ENCODE measurements at places on chromosomes 2 and 18.

- no peak for DNase-seq
These were observed 23.0 kb downstream of the SMYD1 start for GRCh38 chr2:88090446-88091283.

DNA sequence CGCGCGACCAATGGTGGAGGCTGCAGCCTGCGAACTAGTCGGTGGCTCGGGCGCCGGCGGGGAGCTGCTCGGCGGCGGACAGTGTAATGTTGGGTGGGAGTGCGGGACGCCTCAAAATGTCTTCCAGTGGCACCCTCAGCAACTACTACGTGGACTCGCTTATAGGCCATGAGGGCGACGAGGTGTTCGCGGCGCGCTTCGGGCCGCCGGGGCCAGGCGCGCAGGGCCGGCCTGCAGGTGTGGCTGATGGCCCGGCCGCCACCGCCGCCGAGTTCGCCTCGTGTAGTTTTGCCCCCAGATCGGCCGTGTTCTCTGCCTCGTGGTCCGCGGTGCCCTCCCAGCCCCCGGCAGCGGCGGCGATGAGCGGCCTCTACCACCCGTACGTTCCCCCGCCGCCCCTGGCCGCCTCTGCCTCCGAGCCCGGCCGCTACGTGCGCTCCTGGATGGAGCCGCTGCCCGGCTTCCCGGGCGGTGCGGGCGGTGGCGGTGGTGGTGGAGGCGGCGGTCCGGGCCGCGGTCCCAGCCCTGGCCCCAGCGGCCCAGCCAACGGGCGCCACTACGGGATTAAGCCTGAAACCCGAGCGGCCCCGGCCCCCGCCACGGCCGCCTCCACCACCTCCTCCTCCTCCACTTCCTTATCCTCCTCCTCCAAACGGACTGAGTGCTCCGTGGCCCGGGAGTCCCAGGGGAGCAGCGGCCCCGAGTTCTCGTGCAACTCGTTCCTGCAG is at the start of gene HOXD9:
Gene HOXD9 (plus strand): TSS at position 37 of the 728 bp plus-strand sequence. CDS start 50 bp downstream, at position 87.
- DNase-seq, result no peak

- DNase-seq, result peak; percentile 29
These were observed 47.6 kb downstream of the KLHL29 start for GRCh38 chr2:23432531-23432930.

DNA sequence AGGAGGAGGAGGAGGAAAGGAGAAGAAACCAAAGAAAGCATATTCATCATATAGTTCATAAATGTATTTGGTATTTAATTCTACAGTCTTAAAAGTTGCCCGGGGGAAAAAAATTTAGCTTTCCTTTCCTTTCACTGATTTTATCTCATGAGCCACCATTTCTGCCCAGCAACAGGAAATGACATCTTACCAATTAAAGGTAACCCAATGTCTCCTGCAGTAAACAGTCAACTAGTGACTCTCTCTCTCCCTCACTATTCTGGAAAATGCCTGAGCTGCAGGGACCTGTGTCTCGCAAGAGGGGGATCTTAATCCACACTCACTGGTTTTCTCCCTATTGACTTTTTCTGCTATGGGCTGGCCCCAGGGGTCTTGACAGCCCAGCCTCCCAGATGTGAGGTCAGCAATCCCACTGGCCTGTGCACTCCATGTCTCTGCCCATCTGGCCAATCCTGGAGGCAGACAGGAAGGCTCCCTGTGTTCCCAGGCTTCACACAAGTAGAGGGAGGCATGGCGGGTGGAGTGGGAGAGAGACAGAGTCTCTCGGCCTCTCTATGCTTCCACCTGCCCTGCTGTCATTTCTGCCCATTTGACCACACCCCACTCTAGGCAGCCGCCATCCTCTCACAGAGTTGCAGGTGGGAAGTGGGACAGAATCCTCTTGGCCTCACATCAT is 85.4 kb upstream of the CABLES1 start:
- no peak for DNase-seq

DNA sequence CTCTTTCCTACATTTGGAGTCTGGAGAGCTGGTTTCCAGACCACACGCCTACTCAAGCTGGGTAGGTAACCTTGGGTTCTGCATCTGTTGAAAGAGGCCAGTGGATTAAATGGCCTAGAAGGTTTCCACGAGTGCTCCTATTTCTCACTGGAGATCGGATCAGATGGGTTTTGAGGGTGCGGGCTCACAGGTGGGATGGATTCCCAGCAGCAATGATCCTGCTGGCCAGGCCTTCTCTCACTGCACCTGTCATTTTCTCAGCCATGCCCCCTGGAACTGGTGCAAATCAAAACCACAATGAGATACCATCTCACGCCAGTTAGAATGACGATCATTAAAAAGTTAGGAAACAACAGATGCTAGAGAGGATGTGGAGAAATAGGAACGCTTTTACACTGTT is 747.5 kb upstream of the RAB6C start:
- DNase-seq, result no peak

GRCh38 chr2:3377279-3377611 is 373 bp downstream of the EIPR1 start:
- no peak for DNase-seq

DNA sequence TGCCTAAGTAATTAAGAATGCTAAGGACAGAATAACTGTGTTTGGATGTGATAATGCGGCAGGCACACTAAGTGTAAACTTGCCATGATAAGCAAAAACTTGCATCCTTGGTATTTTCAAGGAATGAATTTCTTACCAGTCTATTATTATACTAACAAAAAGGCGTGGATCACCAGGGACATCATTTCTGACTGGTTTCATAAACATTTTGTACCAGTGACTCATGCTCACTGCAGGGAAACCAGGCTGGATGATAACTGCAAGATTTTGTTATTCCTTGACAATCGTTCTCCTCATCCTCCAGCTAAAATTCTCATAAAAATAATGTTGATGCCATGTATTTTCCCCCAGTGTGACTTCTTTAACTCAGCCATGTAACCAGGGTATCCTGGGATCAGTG is 289.5 kb downstream of the CDCA7 start:
- no peak for DNase-seq

- no peak for DNase-seq
These were observed 43.1 kb downstream of the RMP24 start for GRCh38 chr18:36015629-36016028.

DNA sequence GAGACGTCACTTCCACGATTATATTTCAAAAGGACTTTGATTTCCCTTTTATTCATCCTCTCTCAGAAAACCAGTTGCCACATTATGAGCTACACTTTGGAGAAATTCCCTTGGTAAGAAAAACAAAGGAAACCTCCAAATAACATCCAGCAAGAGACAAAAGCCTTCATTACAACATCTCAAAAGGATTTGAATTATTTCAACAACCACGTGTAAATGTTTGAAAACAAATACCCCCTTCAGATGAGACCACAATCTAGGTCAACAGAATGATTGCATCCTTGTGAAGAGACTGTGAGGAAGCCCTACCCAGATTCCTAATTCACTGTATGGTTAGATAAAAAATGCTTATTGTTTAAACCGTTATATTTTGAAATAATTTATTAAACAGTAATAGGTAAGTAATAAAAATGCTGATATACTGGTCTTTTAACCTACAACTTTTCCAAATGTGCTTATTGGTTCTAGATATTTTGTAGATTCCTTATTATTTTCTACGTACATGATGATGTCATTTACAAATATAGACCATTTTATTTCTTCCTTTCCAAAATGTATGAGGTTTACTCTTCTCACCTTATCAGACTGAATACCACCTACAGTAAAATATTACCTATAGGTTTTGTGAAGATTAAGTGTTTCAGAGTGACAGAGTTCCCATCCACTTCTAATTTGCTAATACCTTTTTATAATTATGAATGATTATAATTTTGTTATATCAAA is 922.7 kb upstream of the CHAC2 start:
- DNase-seq, result no peak

DNA sequence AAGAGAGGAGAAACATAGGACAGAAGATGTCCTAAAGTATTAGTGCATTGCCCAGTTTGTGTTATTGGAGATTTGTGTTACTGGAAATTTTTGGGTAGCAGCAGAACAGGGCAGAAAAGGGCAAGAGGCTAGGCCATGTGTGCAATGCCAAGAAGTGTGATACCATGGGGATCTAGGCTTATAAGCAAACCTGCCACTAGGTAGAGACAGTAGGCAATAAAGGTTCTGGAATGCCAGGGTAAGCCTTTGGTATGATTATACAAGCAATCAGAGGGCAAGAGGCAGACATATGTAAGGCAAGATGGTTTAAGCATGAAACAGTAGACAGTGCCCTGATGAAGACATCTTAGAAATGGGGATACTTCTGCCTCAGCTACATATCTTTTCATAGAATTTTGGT is 12.3 kb upstream of the CERS6 start:
- DNase-seq, result no peak

DNA sequence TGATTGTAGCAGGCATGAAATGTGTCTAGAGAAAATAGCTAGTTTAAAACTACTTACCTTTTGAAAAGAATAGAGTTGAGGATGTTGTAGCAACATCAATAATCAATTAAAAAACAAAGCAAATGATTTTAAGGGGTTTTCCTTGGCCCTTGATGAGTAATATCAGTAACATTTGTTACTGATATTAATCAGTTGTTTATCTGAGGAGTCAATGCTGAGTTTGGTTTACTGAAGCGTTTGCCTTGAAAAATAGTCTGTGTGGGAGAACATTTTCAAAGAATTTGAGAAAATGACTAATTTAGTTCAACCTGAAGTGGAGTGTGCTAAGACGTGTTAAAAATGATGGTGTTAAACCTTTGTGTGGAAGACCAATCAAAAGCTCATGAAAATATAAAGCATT is 9.3 kb downstream of the PTH2R start:
- DNase-seq, result no peak

GRCh38 chr2:218327451-218328210 is 29.0 kb upstream of the CATIP start:
- DNase-seq, result no peak

DNA sequence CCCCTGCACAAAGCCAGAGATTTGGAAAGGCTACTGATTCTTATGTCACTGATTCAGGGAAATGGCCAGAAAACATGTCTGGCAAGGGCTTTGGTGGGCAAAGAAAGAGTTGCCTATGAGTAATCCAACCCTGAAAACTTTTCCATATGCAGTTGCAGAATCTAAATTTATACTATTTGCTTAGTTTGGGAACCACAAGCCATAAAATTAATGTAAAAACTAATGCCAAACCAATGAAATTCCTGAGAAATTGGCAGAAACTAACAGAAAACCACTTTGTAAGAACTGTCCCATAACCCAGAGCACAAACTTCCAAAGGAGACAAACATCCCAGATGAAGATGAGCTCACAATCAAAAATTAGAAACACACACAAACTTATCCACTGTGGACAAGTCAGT is 48.8 kb downstream of the TCF4 start:
- DNase-seq, result no peak

DNA sequence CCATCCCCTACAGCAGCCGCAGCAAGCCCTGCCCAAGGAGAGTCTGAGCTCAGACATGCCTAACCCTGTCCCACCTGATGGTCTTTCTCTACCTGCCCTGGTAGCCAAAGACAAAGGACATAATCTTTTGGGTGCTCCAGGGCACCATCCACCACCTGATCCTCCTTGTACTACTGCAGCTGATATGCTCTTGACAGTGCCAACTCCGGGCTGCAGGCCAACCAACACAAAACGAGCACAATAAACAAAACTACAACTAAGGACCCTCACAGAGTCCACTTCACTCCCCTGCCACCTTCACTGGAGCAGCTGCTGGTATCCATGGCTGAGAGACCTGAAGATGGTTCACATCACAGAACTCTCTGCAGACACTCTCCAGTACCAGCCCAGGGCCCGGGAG is 106.3 kb downstream of the GRB14 start:
- DNase-seq, result no peak

DNA sequence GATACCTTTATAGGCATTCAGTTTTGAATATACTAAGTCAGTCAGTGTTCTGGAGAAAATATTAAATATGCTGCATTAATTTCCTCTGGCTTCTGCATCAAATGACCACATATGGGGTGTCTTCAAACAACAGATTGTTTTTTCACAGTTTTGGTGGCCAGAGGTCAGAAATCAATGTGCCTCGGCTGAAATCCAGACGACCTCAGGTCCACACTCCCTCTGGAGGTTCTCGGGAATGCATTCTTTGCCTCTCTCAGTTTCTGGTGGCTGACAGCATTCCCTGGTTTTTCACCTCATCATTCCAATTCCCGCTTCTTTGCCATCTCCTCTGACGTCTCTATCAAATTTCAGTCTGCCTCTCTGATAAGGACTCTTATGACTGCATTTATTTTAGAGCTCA is 142.3 kb downstream of the ZNF407 start:
- no peak for DNase-seq

GRCh38 chr2:208686665-208687064 is 280.1 kb downstream of the PTH2R start:
- no peak for DNase-seq

GRCh38 chr2:161419638-161420190 is 3.6 kb downstream of the TBR1 start:
- no peak for DNase-seq

GRCh38 chr2:67865917-67866316 is 196.9 kb downstream of the C1D start:
- DNase-seq, result no peak

- DNase-seq, result peak; percentile 83
These were observed 108.1 kb downstream of the TRIB2 start for GRCh38 chr2:12824778-12825379.

DNA sequence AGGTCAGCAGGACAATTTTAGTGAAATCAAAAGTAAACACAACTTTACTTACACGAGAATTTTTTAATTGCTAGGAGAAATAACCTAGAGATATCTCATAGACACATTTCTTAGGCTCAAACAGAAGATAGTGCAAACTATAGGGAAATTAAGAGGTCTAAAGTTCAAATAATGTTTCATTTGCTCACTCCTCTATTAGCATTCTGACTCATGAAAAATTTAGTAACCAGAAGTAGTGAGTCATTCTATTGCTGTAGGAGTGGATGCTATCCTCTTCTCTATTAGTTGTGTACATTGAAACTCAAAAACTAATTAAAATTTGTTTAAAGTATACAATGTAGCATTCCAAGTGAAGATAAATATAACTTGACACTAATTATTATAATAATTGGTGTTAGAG is 908.3 kb upstream of the TMEFF2 start:
- DNase-seq, result no peak

DNA sequence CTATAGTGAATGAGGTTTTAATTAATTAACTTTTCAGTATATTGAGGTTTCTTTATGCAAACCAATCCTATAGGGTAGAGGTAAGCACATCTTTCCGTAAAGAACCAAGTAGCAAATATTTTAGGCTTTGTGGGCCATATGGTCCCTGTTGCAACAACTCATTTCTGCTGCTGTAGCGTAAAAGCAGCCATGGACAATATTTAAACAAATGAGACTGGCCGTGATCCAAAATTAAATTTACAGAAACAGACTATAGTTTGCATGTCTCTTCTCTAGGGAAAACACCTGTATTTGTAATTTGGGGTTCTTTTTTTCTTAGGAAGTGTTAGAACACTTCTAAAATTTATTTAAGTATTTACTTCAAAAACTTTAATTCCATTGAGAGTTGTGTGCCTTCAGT is 104.3 kb downstream of the KYNU start:
- DNase-seq, result no peak

- no peak for DNase-seq
These were observed 41.8 kb upstream of the NAB1 start for GRCh38 chr2:190607014-190607597.

DNA sequence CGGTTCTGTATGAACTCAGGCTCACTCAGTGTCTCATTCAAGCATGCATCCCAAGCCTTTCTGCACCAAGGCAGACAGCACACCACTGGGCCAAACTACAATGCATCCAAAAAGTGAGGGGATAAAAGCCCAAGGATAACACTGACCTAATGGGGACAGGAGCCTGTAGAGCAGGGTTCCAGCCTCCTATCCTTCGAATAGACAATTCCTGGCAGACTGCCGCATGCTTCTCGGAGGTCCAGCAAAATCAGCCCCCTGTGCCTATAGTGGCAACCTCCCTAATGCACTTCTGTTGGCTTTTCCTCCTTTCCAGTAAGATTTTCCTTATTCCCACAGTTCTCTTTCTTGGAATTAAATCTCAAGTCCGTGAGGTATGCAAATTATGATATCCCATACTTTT is 44.8 kb upstream of the CAVIN2 start:
- no peak for DNase-seq
